ENCODE measurements at places on chromosomes 5 and 9.

- DNase-seq: peak; percentile 22
Measured at GRCh38 chr9:124477648-124478285, 27.5 kb downstream of the ADGRD2 start.

DNA sequence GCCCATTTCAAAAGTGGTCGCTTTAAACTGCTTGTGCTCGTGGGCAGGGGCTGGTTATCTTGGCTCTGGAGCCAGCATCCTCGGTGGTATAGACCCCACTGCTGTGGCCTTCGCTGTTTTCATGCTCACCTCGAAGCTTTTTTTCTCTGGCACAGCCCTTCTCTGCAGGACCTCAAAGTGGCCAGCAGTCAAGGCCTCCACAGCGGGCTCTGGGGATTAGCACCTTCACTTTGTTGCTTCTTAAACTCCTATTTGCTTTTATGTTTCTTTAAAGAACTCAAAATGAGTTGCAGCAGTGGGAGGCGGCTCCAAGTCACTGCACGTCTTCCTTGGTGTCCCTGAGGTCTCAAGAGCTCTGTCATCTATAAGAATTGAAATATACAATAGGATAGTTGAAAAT is 165.1 kb downstream of the CACNA1B start:
- no peak for DNase-seq

- DNase-seq: no peak
Measured at GRCh38 chr5:40547994-40548575, 131.6 kb upstream of the PTGER4 start.

GRCh38 chr9:79357616-79358015 is 214.1 kb upstream of the TLE4 start:
- no peak for DNase-seq

GRCh38 chr5:138874771-138875551 is at the start of gene LRRTM2:
LRRTM2 (minus strand) TSS chr5:138875335; CDS start chr5:138874911, 424 bp downstream.
- peak; percentile 89 for DNase-seq

GRCh38 chr5:115842089-115842935 is 577 bp downstream of the AP3S1 start:
- DNase-seq: peak; percentile 86

- DNase-seq: peak; percentile 76
Measured at GRCh38 chr9:22079873-22080341, 70.8 kb upstream of the CDKN2B start.

GRCh38 chr5:65970481-65971367 is 44.3 kb downstream of the ERBIN start:
- DNase-seq: no peak

Measured in adipocyte (in vitro differentiated cells).